ENCODE measurements at places on chromosomes 13 and 19.
A peak's percentile ranks its signal among the peaks of the same experiment; 100 is the strongest.

- peak; percentile 74 for DNase-seq
These were observed 332.2 kb downstream of the MYO16 start for GRCh38 chr13:108961542-108962125.

DNA sequence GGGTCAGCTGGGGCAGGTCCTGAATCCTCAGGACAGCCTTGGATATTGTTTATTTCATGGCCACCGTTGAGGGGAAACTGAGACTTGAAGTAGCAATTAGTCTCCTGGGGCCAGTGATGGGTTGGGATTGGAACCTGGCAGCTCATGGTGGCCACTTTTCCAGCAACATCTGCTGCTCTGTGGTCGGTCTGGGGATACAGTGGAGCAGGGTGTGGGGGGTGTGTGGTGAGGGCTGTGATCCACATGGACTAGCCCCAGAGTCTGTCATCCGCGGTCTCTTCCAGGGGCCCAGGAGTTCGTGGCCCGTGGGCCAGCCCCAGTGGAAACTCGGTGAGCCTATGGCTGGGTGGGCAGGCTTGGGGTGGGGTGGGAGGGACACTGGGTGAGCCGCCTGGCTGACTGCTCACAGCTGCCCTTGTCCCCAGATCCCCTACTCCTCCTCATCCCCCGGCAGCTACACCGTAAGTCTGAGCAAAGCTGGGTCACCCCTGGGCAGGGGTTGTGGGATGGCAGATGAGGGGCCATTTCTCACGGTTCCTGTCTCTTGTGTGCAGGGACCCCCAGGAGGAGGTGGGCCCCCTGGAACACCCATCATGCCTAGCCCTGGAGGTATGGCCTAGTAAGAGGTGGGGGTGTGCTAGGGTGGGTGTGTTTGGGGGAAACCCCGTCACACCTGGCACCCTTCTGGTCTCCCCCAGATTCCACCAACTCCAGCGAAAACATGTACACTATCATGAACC, 5.5 kb downstream of the ISYNA1 start:
- no peak for DNase-seq

GRCh38 chr13:30915691-30916541, 9.8 kb downstream of the MEDAG start:
- DNase-seq = no peak

DNA sequence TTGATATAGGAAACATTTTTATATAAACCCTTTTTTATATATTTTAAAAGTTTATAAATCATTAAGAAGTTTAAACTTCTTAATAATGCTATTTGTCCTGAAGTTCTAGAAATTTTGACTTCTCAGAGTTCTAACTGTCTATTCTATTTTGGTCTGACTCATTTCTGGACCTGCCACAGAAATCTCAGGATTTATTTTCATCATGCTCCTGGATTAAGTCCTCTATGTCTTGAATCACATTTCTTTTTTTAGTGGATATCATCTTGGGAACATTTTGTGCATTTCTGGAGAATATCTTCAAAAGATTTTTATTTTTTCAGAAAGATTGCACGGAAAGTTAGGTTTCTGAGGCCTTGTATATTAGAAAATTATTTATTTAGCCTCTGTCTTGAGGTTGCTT, 289.1 kb downstream of the NDFIP2 start:
- no peak for DNase-seq

GRCh38 chr19:15614507-15615379, at the start of gene CYP4F8:
CYP4F8 (plus strand) TSS chr19:15615218; CDS start chr19:15615617, 399 bp downstream.
- no peak for DNase-seq

DNA sequence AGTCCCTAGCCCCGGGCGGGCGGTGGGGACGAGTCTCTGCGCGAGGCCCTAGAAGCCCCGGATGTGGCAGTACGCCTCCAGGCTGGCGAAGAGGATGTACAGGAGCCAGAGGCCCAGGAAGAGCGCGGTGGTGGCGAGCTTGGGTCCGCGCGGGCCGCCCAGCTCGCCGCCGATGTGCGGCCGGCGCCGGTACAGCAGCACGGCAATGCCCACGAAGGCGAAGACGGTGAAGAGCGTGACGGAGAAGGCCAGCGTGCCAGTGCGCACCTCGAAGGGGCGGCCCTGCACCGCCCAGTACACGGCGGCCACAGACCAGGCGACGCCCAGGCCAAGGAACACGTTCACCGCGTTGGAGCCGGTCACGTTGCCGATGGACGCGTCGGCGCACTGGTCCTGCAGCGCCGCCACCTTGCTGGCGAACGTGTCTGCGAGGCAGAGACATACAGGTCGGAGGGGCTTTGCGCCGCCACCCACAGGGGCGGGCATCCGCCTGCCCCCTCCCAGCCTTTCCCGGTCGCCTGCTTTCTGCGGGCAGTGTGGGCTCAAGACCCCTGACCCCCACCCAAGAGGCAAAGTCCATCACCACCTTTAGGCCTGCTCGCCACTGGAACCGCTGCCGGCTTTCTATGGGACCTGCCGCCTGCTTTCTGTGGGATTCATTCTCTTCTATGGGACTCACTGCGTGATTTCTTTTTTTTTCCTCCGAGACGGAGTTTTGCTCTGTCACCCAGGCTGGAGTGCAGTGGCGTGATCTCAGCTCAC, 10.9 kb upstream of the MEIS3 start:
- DNase-seq = peak; percentile 45

GRCh38 chr13:60572003-60572798, 175.2 kb downstream of the TDRD3 start:
- peak; percentile 77 for DNase-seq

DNA sequence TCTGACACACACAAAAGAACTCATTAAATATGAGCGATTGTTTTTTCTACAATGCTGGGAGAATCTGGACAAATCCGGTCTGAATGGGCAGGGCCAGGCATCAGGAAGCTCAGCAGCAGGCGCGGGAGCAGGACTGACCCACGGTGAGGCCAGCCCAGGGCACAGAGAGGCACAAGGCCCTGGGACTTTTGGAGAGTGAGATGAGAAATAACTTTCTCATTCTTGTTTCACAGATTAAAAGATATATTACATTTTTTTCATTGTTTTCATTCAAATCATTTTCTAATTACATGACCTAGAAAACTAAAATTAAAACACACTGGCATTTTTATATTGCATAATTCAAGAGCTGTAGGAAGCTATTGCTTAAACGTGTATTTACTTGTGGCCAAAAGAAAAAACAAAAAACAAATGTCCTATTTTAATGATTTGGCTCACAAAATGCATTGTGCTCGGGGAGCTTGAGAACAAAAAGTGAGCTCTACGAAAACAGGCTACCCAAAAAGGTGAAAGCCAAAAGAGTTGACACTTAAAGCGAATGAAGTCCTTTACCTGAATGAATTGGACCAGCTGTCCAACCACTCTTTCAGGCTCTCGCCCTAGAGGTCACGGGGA, 133.1 kb downstream of the TNFRSF19 start:
- DNase-seq = no peak

DNA sequence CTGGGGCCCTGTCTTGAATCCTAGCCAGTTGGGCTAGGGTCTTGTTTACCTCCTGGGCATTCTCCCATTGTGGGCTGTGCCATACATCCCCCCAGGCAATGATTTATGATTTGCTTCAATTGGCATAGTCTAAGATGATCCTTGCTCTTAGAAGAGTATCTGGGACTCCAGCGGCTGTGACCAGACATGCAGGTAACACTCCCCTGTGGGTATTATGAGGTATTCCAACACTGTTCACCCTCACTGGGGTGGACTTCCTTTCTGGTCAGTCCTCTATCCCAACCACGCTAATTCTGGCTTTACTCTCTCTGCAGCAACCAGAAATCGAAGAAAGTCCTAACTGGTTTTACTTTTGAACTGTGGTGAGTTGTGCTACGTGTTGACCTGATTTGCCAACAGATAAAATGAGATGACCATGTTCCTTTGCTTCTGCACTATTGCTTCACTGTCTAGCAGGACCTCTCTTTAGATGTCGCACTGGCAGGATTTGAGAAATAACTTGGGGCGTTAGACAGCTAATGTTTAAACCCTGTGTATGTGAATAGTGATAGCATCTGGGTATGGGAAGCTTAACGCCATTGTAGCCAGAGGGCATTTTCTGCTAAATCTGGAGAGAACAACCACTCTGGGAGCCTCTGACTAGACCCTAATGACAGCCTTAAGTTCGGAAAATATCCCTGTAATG, 6.7 kb upstream of the LRCH1 start:
- DNase-seq = no peak

GRCh38 chr13:97975280-97975847, 21.9 kb downstream of the IPO5 start:
- no peak for DNase-seq

- no peak for DNase-seq
These were observed 76.6 kb downstream of the STOML3 start for GRCh38 chr13:38914070-38914469.

DNA sequence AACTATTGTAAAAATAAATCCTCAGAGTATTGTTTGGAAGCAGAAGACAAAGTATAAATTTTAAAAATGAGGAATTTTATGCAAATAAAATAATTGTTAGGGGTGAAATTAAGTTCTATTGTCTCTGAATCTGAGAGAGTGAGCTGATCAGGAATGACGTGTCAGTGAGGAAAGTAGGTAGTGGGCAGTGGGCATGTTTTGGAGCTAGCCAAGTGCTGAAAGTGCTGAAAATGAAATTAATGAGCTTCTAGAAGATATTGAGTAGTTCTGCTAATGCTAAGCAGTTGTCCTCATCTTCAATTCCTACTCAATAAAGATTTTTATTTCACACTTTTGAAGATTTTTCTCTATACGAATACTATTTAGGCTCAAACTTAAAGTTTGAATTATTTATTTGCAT, 1167.8 kb upstream of the PCDH20 start:
- no peak for DNase-seq

- peak; percentile 50 for DNase-seq
These were observed 1.1 kb upstream of the PPP1R12C start for GRCh38 chr19:55118401-55118991.

DNA sequence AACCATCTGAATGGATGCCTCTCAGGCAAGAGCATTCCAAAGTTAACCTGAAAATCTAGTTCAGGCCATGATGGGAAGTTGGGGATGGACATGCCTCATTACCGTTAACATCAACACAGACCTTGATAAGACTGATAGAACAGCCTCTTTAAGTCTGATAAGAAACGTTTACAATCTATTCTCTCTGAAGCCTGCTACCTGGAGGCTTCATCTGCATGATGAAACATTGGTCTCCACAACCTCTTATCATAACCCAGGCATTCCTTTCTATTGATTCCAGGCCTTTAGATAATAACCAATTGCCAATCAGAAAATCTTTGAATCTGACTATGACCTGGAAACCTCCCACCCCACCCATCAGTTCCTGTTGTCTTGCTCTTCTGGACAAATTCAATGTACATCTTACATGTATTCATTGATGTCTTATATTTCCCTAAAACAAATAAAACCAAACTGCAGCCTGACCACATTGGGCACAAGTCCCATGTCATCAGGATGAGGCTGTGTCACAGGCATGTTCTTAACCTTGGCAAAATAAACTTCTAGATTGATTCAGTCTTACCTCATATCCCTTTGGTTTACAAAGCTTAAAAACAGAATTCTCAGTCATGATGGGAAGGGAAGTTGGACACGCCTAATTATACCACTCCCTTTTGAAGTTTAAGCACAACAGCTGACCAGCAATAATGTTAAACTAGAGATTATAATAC, 843.8 kb upstream of the SPRY2 start:
- DNase-seq = peak; percentile 32

GRCh38 chr13:43019811-43020210, 3.6 kb upstream of the DNAJC15 start:
- no peak for DNase-seq

GRCh38 chr19:39193803-39194202, 3.0 kb upstream of the NCCRP1 start:
- DNase-seq = no peak

DNA sequence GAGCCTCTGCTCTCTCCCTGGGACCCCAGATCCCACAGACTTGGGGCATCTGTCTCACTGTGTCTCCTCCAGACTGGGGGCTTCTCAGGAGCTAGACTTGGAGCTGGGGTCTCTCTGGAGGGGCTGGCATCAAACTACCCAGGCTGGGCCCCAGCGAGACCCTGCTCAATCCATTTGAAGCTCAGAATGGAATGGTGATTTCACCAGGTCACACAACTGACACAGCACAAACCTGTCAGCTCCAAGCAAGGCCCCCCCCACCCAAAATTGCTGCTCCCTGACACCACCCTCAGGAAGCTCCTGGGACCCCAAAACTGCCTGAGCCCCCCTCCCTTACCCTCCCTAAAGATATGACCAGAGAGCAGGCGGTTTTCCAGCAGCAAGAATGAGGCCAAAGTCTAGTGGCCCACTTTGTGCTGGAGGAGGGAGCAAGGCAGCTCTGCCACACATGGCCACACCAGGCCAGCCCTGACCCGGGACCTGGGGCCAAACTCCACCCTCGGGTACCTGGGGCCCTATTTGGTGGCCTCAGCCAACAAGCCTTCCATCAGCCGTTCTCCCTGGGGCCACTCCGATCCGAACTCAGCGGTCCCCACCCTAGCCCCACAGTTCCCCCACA, 2.4 kb downstream of the NR2F6 start:
- no peak for DNase-seq

- peak; percentile 54 for DNase-seq
These were observed 187.6 kb upstream of the TSC22D1 start for GRCh38 chr13:44763615-44764301.

GRCh38 chr13:74098077-74098476, 36.1 kb downstream of the KLF12 start:
- DNase-seq = no peak

- DNase-seq = no peak
These were observed 347 bp upstream of the TJP3 start for GRCh38 chr19:3707868-3708206.

- DNase-seq = peak; percentile 41
These were observed 4.9 kb upstream of the ERCC1 start for GRCh38 chr19:45428384-45429231.

DNA sequence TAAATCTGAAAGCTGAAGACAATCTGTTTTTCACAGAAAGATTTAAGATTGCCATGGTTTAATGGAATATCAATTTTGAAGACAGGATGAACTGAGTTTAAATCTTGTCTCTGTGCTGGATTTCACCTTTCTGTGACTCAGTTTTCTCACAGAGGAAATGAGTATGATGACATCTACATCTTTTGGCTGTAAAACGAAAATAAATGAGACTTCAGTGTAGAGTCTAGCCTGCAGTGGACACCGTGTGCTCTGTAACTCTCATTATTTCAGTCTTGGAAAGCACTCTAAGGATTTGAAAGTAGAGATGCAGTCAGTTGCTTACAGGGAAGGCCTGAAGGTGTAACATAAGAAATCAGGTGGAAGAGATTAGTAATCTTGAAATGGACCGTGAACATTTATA, 150.4 kb downstream of the NALCN start:
- peak; percentile 24 for DNase-seq

GRCh38 chr19:48915757-48916156, 15.6 kb downstream of the NUCB1 start:
- no peak for DNase-seq

- DNase-seq = no peak
These were observed 16.5 kb upstream of the TNFAIP8L1 start for GRCh38 chr19:4622695-4623421.

Data from fibroblast of mammary gland (primary cell).